ENCODE measurements at places on chromosomes 11 and 22. TPM values are rescaled to one million over a fixed set of nuclear protein-coding genes. Genes with fewer than 3 reads are reported as not detected.

The PGA4 gene
- total RNA-seq, result not detected

The FZD4 gene
- 1.6 TPM for total RNA-seq

The UBQLN3 gene
- not detected for total RNA-seq

The TSPAN18 gene
- not detected for total RNA-seq

The NXPE1 gene
- total RNA-seq, result not detected

The ISX gene
- not detected for total RNA-seq

The FGF3 gene
- not detected for total RNA-seq

The PLAAT5 gene
- total RNA-seq, result 0.21 TPM

The APOL4 gene
- total RNA-seq, result 0.65 TPM

The SLC29A2 gene
- total RNA-seq, result 44.9 TPM

The RFPL3 gene
- total RNA-seq, result not detected

The CHST1 gene
- total RNA-seq, result not detected

The KRTAP5-7 gene
- total RNA-seq, result not detected

The ALX4 gene
- not detected for total RNA-seq

The SCUBE2 gene
- total RNA-seq, result not detected

The CCS gene
- total RNA-seq, result 43.5 TPM

The IGSF9B gene
- total RNA-seq, result 5.6 TPM

The CYTH4 gene
- total RNA-seq, result not detected

The RAC2 gene
- 7.3 TPM for total RNA-seq

The POU2AF2 gene
- total RNA-seq, result 6.3 TPM

The TESMIN gene
- total RNA-seq, result 31.7 TPM

The PHLDA2 gene
- total RNA-seq, result 406 TPM

All from HT-29 (cell line).